ENCODE measurements at places on chromosomes 4 and X.

DNA sequence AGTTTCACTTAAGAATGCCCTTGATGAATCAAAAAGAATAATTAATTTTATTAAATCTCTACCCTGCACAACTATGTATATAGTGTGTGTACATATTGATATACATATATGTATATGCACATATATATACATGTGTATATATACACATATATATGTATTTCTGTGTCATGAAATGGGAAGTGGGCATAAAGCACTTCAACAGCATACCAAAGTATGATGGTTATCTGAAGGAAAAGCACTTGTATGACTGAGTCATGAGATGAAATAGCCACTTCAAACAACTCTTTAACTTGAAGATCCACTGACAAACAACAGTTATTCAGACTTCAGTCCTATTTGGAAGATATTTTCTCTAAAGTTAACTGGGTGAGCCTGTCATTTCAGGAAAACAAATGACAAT lies 16.3 kb downstream of the RNF128 start:
- DNase-seq = no peak

DNA sequence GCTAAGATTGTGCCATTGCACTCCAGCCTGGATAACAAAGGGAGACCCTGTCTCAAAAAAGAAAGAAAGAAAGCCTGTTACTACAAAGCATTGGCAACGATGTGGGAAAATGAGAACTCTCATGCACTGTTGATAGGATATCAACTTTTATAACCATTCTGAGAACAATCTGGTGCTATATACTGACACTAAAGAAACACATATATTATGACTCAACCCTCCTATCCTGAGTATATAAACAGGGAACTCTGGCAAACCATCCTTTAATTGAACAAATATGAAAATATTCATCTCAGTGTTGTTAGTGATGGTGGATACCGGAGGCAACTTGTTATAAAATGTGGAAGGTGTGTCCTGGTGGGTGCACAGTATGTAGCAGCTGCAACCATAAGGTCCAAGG lies 53.0 kb upstream of the SOD3 start:
- DNase-seq = no peak

- DNase-seq = no peak
Observed at GRCh38 chrX:133307637-133308498, 89.7 kb upstream of the TFDP3 start.

- no peak for DNase-seq
Observed at GRCh38 chrX:130280901-130281300, 12.2 kb upstream of the ZNF280C start.

- no peak for DNase-seq
Observed at GRCh38 chr4:112927544-112927943, 121.9 kb upstream of the ANK2 start.

DNA sequence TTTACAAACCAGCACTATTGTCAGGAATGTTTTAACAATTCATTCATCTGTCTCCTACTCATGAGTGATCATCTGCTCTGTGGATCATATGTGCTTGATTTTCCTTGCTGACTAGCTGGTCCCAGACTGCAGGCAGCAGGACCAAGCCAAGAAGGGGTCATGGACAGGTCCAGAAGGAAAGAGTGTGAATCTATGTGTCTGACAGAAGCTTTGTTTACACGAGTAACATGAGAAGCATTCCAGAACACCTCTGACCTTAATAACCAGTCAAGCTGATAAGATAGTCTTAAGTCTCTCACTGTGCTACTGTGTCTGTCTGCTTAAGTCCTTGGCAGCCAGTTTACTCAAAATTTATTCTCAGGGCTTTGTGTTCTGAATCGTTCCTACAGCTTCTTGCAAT lies 39.0 kb downstream of the GUCY1A1 start:
- DNase-seq = no peak

DNA sequence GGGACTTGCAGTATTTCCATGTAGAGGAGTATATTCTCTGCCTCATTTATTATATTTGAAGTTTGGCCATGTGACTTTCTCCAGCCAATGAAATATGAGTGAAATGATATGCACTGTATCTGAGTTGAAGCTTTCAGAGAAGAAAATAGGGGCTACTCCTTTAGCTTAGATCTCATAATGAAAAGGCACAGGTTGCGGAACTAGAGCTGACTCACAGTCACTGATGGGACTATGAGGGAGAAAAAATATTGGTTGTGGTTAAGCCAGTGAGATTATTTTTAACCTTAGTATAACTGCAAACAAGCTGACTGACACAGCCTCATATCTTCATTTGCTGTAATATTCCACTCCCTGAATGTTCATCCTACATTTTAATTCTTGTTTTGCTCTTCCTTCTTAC lies 1104.3 kb downstream of the RPA4 start:
- no peak for DNase-seq

GRCh38 chrX:74408304-74408703 lies 13.0 kb upstream of the SLC16A2 start:
- no peak for DNase-seq

GRCh38 chrX:19679787-19680186 lies 164.5 kb upstream of the MAP3K15 start:
- DNase-seq = no peak

DNA sequence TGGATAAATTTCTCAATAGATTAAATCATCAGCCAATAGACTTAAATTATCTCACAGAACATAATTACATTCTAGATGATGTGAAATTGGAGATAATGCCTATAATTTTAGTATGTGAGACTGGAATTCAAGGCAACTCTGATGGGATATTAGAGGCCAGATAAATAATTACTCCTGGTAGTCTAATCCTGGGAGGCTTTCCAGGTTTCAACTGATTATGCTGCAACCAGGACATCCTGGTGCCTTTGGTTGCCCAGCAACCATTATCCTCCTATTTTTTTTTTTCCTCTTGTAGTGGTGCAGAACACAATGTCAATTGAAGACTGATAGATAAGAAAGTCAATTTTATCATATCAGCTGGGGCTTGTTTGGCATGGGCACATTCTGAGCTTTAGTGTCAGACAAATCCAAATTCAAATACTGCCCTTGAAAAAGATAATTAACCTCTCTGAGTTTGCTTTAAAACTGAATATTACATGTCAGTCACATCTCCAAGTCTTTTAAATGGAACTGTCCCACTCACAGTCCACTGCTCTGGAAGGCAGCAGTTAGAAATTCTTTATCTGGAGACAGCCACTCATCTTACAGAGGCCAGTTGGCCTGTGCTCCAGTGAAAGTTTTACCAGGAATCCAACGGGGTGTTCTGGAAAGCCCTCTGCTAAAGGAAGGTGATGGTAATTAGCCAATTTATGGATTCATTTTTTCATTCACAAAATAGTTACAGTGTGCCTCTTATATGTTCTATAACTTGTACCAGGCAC lies 95.3 kb upstream of the GUCY1A1 start:
- no peak for DNase-seq

DNA sequence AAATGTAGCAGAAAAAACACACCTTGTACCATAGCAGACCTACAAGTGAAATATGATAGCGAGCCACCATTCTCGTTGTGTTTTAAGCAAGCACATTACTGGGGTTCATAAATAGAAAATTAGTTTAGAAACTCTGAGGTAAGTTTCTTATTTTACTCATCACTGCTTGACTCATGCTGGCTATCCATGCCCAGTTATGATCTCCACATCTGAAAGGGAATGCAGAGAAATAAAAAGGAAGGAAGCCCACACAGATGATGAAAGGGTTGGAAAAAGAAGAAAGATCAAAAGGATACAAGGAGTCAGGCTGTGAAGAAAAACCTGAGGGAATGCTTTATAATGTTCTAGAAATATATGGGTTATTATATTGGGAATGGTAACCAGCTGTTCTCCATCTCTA lies 54.5 kb downstream of the CAMK2D start:
- DNase-seq = no peak

- no peak for DNase-seq
Observed at GRCh38 chr4:183249854-183250253, 70.2 kb downstream of the CLDN22 start.

DNA sequence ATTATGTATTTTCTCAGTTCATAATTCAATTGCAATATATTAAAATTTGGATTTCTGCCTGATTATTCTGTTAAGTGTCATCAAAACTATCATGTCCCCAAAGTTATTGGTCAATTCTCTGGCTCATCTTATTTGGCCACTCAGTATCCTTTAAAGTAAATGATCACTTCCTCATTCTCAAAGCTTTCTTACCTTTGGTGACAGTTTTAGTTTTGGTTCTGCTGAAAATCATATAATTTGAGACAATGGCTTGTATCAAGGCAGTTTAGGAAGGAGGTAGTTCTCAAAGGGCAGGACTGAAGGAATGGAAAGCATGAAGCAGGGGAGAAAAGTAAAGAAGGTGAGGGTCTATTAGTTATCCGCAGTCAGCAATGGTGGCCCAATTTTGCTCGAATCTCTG lies 1832.1 kb downstream of the ARAP2 start:
- no peak for DNase-seq

GRCh38 chr4:47692691-47693090 lies 145.2 kb downstream of the CORIN start:
- DNase-seq = peak; percentile 42

- no peak for DNase-seq
Observed at GRCh38 chr4:39786838-39787237, 88.9 kb downstream of the UBE2K start.

- no peak for DNase-seq
Observed at GRCh38 chr4:108611365-108611764, 9.0 kb upstream of the RPL34 start.

DNA sequence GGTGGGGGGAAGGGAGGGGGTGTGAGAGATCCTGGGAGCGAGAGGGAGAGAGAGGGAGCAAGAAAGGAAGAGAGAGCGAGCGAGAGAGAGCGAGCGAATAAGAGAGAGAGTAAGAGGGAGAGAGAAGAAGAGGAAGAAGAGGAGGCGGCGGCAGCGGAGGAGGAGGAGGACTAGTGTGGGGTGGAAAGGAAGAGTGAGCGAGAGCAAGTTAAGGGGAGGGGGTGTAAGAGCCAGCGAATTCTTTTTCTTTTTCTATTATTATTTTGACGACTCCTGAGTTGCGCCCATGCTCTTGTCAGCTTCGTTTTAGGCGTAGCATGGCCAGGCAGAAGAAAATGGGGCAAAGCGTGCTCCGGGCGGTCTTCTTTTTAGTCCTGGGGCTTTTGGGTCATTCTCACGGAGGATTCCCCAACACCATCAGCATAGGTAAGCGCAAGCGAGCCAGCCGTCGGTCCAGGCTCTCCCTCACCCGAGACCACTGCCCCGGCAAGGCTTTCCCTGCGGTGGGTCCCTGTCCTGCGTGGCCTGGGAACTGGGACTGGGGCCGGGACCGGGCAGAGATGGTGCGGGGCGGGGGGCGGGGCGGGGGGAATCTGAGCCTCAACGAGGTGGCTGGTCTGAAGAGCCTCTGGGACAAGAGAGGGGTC lies at the start of gene GRIA3:
Gene GRIA3 (plus strand): TSS at position 60 of the 647 bp plus-strand sequence. CDS start 258 bp downstream, at position 318.
- DNase-seq = no peak

DNA sequence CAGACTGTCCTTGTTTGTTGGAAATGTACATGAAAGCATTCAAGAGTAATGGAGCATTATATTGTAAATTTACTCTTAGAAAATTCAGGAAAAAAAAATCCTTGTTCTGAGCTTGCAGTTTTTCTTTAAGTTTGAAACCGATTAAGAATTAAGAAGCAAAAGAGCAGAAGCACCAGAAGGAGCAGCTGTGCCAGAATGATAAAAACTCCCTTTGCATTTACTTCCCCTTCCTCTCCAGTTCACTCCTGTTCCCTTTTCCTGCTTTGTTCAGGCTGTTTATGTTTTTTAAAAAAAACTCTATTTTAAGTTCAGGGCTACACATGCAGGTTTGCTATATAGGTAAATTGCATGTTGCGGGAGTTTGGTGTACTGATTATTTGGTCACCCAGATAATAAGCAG lies 90.3 kb downstream of the ATOH1 start:
- DNase-seq = no peak

DNA sequence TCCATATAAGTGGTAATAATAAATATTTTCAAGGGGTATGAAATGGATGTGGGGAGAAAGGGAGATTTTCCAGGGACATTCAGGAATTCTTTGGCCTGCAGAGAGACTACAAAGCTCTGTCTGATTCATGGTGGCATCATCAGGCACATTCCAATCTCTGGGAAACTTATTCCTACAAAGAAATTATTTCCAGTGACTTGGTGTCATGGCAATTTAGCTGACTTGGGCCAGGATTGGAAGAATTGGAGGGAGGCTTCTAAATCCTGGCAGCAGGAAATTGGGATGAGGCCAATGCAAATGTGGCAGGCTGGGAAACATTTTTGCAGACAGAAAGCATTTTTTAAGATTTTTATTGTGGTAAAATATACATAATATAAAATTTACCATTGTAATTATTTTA lies 204.6 kb downstream of the RTL9 start:
- DNase-seq = no peak

DNA sequence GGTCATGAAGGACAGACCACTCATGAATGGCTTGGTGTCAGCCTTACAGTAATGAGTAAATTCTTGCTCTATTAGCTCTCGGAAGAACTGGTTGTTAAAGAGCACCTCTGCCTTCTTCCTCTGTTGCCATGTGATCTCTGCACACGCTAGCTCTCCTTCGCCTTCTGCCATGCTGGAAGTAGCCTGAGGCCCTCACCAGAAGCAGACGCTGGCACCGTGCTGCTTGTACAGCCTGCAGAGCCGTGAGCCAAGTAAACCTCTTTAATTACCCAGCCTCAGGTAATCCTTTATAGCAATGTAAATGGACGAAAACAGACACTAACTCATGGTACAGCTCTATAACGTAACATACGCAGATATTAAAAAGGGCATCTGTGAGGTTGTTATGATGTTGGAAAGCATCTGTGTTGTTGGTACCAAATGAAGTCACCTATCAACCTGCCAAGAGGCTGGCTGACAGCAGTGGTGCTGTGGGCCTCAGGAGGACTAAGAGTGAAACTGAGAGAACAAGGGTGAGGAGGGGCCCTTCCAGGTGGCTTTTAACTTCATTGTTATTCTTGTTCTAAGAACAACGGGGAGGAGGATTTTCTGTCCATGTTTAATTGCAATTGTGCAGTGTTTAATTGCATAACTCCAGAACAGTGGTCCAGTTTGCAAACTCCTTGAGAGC lies 69.2 kb downstream of the CRMP1 start:
- no peak for DNase-seq

DNA sequence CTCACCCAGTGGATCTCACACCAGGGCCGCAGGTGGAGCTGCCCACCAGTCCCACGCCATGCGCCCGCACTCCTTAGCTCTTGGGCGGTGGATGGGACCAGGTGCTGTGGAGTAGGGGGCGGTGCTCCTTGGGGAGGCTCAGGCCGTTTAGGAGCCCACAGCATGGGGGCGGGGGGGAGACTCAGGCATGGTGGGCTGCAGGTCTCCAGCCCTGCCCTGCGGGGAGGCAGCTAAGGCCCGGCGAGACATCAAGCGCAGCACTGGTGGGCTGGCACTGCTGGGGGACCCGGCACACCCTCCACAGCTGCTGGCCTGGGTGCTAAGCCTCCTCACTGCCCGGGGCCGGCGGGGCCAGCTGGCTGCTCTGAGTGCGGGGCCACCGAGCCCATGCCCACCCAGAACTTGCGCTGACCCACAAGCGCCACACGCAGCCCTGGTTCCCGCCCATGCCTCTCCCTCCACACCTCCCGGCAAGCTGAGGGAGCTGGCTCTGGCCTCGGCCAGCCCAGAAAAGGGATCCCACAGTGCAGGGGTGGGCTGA lies 312.9 kb upstream of the GIMD1 start:
- DNase-seq = no peak

GRCh38 chrX:138026211-138026610 lies 460.3 kb downstream of the ZIC3 start:
- no peak for DNase-seq

All from NCI-H1930 (cell line).